ENCODE measurements at places on chromosomes 4 and X. TPM values are rescaled to one million over a fixed set of nuclear protein-coding genes. Genes with fewer than 3 reads are reported as not detected.

- DNase-seq, result peak; percentile 43
Measured at GRCh38 chr4:177119021-177119471, 190.6 kb upstream of the NEIL3 start.

DNA sequence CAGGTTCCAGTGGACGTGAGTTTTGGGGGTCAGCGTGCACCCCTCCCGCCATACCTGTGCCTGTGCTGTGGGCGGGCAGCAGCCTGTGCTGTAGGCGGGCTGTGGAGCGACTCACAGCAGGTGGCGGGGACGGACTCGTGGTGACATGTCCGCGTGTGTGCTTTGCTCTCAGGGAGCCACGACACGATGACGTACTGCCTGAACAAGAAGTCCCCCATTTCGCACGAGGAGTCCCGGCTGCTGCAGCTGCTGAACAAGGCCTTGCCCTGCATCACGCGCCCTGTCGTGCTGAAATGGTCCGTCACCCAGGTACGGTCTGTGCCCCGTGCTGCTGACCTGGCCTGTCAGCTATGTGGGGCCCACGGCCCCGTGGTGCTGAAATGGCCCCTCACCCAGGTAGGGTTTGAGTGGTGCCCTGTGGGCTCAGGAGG is 7.4 kb downstream of the PLCXD1 start:
- DNase-seq, result no peak

DNA sequence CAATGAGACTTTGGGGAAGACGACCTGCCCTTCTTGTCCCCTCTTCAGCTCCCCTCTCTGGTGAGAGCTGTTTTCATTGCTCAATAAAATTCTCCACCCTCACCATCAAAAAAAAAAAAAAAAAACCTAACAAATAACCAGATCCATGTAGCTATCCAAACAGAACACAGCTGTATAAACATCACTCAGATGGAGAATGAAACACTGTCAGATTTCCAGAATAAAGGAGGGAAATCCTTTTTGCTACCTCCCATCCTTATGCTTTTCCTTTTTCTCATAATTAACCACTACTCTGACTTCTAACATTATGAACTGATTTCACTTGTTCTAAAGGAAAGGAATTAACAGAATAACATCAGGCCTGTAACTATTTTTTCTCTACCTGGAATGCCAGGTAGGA is 155.6 kb downstream of the PPP4R3C start:
- DNase-seq, result no peak

GRCh38 chr4:144575181-144575580 is 70.8 kb upstream of the HHIP start:
- DNase-seq, result no peak

GRCh38 chrX:118867251-118867650 is 43.6 kb downstream of the ZCCHC12 start:
- DNase-seq, result no peak

DNA sequence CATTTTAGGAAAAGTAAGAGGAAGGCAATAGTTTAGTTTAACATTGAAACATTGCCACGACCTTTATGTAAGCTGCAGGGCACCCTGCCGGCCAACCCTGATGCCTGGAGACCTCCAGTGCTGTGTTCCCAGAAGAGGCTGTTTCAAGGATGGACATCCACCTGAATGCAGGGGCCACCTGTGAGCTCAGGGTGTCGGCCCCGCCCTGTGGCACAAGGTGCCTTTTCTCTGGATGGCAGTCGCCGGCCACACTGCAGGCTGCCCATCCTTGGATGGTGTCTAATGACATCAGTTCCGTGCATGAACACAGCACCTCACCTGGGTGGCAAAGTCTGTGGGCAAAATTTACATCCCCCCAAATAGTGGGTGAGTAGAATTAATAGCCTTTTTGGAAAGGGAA is 180.0 kb downstream of the AFAP1 start:
- no peak for DNase-seq

DNA sequence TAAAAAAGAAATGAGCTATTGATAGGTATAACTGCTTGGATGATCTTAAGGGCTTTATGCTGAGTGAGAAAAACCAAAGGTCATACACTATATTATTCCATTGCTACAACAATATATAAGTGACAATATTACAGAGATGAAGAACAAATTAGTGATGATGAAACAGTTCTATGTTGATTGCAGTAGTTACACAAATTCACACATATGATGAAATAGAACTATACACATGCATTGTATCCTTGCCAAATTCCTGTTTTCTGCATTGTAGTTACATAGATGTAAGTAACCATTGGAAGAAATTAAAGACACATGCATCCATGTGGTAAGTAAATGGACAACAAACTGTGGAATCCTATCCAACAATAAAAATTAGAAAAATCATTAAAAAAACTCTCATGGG is 76.5 kb downstream of the CENPC start:
- no peak for DNase-seq

- DNase-seq, result peak; percentile 27
Measured at GRCh38 chrX:109374262-109374960, 107.5 kb downstream of the GUCY2F start.

DNA sequence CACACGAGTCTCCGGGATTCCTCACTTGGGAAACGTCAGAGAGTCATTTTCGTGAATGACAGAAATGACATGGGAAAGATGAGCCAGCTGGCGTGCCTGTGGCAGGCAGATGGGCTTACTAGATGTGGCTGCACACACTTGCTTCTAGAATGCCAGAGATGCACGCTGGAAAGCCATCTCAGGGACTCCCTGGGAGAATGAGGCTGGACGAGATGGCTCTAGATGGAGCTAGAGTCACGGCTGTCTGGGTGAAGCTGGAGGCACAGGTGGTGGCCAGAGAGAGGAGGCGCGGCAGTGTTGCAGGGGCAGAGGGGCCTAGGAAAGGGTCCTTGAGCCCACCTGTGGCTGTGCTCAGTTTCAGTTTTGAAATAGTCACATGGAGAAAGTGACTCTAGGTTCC is 26.0 kb downstream of the TKTL1 start:
- DNase-seq, result no peak

DNA sequence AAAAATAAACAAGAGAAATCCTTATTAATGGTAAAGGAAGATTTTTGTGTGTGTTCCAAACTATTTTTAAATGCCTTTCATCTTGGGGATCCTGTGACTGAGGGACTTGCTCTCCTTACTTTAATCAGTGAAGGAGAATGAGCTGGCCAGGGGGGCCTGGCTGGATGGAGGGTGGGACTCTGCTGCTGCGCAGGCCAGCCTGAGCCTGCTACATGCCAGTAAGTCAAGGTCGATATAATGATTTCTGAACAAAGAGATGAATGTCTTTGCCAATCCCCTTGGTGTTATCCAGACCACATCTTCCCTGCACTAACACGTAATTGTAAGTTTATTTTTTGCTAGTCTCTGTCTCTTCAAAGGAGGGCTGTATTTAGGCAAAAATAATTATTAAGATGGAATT is 1679.2 kb upstream of the TENM3 start:
- DNase-seq, result no peak

DNA sequence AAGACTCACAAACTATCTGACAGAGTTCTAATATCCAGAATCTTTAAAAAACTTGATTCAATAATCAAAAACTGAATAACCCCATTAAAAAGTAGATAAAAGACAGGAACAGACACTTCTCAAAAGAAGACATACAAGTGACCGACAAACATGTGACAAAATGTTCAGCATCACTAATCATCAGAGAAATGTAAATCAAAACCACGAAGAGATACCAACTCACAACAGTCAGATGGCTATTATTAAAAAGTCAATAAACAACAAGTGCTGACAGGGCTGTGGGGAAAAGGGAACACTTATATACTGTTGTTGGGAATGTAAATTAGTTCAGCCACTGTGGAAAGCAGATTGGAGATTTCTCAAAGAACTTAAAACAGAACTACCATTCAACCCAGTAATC is 138.1 kb upstream of the RASGEF1B start:
- DNase-seq, result no peak

- no peak for DNase-seq
Measured at GRCh38 chrX:14497184-14497666, 32.1 kb upstream of the GLRA2 start.

DNA sequence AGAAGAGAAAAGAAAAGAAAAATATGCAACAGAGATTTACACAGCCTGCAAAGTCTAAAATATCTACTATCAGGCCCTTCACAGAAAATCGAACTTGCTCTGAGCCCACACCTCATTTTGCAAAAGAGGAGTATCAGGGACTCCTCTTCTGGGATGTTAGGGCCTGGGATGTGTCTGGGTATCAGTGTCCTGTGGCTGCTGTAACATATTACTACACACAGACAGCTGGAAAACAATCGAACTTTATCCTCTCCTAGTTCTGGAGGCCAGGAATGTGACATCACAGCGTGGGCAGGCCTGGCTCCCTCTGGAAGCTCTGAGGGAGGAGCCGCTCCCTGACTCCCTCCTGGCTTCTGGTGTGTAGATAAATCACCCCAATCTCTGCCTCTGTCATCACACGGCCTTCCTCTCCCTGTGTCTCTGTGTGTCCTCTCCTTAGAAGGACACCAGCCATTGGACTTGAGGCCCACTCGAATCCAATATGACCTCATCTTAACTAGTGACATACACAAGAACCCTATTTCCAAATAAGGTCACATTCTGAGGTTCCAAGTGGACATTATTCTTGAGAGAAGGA is 52.9 kb downstream of the PPP2R2C start:
- DNase-seq, result no peak

GRCh38 chr4:139732991-139733570 is 67.5 kb downstream of the MGST2 start:
- DNase-seq, result no peak

- peak; percentile 39 for DNase-seq
Measured at GRCh38 chrX:49171752-49172279, at the start of gene PLP2. Gene PLP2, plus strand, starts transcription at chrX:49171898. Its CDS starts 103 bp downstream, at chrX:49172001.

DNA sequence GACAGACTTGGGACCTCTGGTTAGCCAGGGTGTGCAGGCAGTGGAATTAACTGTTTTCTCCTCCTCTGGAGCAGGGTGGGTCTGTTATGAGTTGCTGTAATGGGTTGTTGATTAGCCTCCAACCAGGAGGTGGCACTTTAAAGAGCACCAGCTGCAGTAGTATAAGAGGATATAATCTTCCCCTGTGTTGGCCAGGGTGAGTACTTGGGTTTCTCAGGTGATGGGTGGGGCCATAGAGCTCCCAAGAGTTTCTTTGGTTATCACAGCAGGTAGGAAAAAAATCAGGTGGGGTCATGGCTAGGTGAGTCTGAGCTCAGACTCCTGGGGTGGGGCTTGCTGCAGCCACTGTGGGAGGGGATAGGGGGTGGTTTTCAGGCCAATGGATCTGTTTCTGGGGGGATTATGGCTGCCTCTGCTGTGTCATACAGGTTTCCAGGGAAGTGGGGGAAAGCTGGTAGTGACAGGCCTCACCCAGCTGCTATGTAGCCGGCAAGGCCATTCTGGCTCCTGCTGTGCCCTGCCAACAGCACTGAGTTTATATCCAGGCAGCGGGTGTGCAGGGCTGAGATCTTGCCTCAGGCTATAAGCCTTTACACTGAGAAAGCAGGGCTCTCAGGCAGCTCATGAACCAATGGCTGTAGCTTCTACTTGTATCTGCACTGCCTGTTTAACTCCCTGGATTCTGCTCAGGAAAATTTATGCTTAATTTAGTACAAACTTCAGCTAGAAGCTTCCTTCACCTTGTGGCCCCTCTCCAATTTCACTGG is 70.1 kb downstream of the CCNG2 start:
- DNase-seq, result no peak

DNA sequence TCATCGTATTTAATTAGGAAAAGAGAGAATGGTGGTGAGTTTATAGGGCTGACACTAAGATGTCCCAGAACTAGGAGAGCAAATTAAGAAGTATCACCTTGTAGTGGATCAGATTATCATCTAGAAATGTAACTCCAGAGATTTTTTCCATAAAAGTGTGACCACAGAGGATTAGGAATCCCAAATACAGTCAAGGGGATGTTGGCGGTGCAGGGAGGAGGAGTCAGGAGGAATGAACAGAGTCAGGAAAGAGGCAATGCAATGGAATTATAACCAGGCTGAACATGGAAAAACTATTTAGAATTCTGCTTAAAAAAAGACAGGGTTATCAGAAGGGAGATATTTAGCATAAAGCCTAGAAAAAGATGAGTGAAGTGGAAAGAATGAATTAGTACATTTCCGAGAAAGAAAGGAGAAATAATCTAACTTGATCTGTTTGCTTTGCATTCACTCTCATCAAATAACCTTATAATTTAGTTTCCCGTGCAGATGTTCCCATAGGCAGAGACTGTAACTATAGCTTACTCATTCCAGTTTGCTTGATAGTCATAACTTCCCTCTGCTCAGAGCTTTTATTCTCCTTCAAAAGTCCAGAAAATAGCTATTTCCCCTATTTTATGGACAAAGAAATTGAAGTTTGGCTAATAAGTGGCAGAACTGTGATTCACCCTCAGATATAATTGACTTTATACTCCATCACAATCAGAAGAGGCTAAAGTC is 56.4 kb downstream of the SCFD2 start:
- no peak for DNase-seq

DNA sequence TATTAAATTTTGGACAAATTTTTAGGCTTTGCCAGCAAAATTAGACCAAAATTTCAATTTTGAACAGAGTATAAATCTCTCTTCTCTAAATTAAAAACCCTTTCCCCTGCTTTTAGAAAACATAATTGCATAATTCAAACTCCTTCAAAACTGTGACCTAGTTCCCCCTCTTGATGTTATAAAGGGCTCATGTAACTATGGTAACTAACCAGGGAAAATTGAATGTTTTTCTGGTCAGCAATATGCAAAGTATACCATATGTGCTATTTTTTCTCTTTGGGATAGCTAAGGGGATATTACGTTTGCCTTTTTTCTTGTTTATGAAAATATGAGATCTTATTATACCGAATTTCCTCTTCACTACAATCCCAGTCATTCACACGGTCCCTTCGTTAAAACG is 5.1 kb upstream of the ING2 start:
- DNase-seq, result no peak

DNA sequence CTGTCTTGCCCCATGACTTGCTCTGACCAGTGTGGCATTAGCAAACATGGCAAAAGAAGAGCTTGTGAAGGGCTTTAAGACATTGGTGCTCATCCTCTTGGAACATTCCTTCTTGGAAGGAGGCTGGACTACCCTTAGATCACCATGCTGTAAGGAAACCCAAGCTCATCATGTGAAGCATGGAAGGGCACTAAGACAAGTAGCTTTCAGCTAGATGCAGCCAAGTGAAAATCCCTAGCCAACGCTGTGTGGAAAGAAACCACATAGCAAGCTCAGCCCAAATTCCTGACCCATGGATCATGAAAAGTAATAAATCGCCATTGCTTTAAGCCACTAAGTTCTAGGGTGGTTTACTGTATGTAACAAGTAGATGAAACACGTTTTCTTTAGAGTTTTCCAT is 12.4 kb upstream of the PACRGL start:
- DNase-seq, result peak; percentile 90

- no peak for DNase-seq
Measured at GRCh38 chr4:35653451-35653850, 590.9 kb downstream of the ARAP2 start.

- no peak for DNase-seq
Measured at GRCh38 chrX:153801669-153802068, 7.2 kb downstream of the SSR4 start.

- DNase-seq, result no peak
Measured at GRCh38 chr4:53712408-53713020, 121.2 kb upstream of the LNX1 start.

GRCh38 chr4:159481936-159482335 is 379.1 kb downstream of the RAPGEF2 start:
- DNase-seq, result no peak

ADH7 gene
- not detected for total RNA-seq

RENBP gene
- total RNA-seq, result 5.4 TPM

GAGE12H gene
- not detected for total RNA-seq

OPN1LW gene
- not detected for total RNA-seq

CFI gene
- total RNA-seq, result 10.2 TPM

MAGEC3 gene
- total RNA-seq, result not detected

PI4K2B gene
- 21.0 TPM for total RNA-seq

NAP1L2 gene
- 3.6 TPM for total RNA-seq

PRRG3 gene
- total RNA-seq, result 1.0 TPM

NLGN3 gene
- 0.83 TPM for total RNA-seq

CDX4 gene
- not detected for total RNA-seq

Data from fibroblast of lung (primary cell).